ENCODE measurements at places on chromosomes 4 and X.

DNA sequence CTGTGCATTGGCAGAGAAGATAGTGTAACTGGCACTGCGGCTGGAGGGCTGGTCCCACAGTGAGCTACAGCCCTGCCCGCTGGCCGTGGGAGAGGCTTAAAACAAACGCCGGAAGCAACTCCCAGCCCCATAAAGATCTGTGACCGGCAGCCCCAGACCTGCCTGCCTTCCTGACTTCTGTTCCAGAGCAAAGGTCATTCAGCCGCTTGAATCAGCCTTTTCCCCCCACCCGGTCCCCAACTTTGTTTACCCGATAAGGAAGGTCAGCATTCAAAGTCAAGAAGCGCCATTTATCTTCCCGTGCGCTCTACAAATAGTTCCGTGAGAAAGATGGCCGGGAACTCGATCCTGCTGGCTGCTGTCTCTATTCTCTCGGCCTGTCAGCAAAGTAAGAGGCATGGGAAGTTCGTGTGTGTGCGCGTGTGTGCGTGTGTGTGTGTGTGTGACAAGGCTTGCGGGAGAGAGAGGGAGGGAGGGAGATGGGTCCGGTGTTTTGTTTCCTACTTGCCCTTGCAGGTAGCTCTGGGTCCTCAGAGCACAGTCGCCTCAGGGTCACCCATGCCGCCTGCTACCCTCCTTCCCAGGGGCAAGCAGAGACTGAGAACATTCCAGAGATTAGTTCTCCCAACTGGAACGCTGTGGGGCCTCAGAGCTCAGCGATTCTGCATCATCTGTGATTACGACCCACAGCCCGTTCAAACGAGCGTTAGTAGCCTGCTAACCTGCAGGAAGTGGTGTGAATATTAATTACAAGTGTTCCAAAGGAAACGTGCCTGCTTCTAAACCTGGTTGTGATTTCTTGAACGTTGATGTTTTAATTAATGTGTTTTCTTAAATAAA lies at the start of gene MGST2:
TSS of gene MGST2 (plus strand) at position 130 of the 840 bp plus-strand sequence. CDS start at position 331, 201 bp downstream.
- peak; percentile 38 for DNase-seq

DNA sequence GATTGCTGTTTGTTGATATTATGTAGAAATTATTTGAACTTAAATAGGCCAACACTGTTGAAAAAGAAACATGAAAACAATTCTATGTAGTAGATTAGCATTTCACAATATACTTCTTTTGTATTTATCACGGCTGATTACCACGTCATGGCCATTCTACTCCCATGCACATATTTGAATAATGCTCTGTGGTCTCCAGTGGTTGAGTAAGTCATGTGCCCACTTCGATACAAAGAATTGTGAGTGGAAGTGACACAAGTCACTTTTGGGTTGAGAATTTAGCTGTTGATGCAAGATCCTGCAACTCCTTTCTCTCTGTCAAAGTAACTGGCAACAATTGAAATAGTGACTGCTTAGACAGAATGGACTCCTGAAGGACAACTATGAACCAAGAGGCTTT lies 6.7 kb upstream of the FSTL5 start:
- no peak for DNase-seq

- DNase-seq, result no peak
Measured at GRCh38 chrX:115957862-115958490, 212.6 kb upstream of the AGTR2 start.

DNA sequence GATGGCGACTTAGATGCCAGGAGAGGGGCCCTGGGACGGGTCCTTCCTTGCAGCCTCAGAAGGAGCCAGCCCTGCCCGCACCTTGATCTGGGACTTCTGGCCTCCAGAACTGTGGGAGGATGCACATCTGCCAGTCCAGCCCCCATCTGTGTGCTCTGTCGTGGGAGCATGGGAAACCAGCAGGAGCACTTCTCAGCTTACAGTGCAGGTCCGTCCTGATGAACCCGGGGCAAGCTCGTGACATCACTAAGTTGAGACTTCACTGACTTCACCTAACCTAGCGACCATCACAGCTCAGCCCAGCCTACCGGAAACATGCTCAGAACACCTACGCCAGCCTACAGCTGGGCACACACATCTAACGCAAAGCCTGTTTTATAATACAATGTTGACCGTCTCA lies 38.1 kb downstream of the ABLIM2 start:
- no peak for DNase-seq

- no peak for DNase-seq
Measured at GRCh38 chr4:17561195-17561909, 15.6 kb upstream of the LAP3 start.

- DNase-seq, result no peak
Measured at GRCh38 chr4:83782591-83782990, 246.7 kb downstream of the GPAT3 start.

DNA sequence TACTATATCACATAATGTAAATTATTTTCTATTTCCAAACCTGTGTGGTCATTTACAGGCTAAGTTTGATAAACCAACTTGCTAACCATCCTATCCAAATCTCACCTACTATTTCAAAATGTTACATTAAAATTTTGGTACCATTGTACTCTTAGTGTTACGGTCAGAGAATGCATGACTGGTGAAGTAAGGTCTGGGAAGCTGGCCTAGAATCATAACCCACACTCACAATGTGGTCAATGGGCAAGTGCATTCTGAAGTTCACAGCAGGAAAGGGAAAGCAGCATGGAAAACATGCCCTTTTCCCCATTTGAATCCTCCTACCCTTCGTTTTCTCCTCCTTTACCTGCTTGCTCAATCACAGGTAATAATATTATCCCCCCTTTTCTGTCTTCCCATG lies 54.4 kb downstream of the PPP3CA start:
- DNase-seq, result no peak

DNA sequence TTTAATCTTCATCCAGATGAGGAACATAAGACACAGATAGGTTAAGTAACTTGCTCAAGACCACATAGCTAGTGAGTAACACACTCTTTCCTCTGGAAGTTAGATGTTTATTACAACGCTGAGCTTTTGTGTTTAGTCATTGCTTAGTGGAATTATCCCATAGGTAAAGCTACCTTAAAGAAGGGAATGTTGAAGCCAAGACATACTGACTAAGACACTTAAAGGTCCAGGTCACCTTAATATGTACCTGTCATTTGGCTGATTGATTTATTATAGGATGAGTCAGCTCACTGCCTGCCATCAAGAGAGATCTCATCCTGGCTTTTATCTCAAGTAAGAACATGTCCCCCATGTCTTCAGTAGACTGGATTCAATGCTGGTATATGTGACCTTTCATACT lies 53.4 kb downstream of the KDR start:
- no peak for DNase-seq

GRCh38 chr4:183165376-183165775 lies 66.3 kb downstream of the WWC2 start:
- no peak for DNase-seq
